ENCODE measurements at places on chromosomes 5 and 9.

DNA sequence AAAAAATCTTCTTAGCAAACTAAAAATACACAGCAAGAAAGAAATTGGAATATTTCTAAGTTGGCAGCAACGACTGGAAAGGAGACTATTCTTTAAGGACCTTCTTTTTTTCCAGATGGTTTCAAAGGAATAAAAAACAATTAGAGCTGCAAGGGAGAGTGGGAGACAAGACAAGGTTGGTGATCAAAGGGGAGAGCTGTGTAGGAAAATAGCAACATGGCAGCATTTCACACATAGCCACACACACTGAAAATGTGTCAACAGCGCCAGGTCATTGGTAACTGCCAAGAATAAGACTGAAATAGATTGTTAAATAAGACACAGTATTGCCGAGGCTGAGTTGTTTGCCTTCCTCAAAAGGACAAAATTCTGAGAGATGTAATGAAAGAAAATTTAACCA, 88.1 kb upstream of the TLE1 start:
- no peak for DNase-seq

DNA sequence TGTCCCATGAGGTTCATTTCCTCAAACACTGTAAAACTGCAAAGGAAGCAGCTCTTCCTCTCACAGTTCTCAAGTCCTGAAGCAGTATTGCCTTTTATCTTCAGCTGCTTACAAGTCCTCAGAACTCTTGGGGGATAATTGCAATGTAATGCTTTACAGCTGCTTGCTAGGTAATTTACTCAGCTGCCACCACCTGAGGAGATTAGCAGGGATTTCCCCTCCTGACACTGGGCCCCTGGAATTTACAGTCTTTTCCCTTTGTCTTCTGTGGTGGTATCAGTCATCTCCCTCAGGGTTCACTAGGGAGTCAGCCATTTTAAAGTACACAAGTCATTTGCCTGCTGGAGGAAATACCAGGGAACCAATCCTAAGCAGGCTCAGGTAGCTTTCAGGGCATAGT, 754.3 kb upstream of the GRAMD2B start:
- DNase-seq = no peak

DNA sequence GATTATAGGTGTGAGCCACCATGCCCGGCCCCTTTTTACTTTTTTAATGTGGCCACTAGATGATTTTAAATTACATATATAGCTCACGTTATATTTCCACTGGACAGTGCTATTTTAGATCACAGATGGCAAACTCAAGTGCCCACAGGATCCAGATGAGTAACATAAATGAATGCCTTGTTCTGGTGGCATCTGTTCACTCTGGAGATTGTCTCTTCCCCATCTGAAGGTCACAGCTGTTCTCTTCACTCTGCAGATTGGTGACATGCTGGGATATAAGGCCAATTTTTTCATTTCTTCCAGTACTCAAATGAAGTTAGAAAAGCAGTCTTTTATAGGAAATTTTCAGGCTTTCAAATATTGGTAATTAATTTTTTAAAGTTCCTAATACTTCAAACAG, 160.1 kb downstream of the DOCK8 start:
- no peak for DNase-seq

- peak; percentile 12 for DNase-seq
Observed at GRCh38 chr9:95981761-95982390, 106.4 kb downstream of the ERCC6L2 start.

DNA sequence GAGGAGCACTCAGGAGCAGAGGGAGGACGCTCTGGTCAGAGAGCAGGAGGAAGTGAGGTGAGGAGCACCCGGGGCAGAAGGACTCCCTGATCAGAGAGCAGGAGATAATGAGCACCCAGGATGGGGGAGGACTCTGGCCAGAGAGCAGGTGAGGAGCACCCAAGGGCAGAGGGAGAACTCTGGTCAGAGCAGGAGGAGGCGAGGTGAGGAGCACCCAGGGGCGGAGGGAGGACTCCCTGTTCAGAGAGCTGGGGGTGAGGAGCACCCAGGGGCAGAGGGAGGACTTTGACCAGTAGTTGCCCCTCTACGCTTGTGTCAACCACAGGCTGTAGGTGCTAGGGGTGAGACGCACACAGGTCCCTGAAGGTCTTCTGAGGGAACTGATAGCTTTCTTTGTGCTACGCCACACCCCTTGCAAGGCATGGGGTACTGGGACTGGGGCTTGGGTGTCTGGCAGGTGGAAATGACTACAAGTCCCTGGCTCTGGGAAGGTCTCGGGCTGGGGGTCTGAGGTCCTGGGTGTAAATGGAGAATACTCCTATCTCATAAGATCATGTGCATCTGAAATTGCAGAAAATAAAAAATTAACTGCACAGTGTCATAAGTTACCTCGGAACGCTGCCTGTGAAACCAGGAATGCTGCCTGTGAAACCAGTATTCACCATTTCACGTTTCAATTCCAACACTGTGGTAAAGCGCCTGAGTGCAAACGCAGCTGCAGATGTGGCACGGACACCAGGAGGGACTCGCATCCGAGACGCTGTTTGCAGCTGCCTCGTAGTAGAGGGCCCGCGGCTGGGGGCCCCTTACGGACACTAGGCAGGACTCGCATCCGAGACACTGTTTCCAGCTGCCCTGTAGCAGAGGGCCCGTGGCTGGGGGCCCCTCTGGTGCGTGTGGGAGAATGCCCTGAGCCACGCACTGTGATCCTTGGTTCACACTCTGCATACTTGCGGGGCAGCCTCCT, 27.0 kb upstream of the SLC6A3 start:
- no peak for DNase-seq
